ENCODE measurements at places on chromosomes 2 and 18. TPM values are rescaled to one million over a fixed set of nuclear protein-coding genes. Genes with fewer than 3 reads are reported as not detected.

- DNase-seq = no peak
Measured at GRCh38 chr2:71347517-71347916, 15.9 kb downstream of the ZNF638 start.

Gene CCBE1
- 14.0 TPM for total RNA-seq

Gene CCDC74A
- 4.9 TPM for total RNA-seq

GRCh38 chr2:20657522-20658235 lies 6.8 kb upstream of the HS1BP3 start:
- peak; percentile 20 for DNase-seq

Gene FLACC1
- 6.8 TPM for total RNA-seq

DNA sequence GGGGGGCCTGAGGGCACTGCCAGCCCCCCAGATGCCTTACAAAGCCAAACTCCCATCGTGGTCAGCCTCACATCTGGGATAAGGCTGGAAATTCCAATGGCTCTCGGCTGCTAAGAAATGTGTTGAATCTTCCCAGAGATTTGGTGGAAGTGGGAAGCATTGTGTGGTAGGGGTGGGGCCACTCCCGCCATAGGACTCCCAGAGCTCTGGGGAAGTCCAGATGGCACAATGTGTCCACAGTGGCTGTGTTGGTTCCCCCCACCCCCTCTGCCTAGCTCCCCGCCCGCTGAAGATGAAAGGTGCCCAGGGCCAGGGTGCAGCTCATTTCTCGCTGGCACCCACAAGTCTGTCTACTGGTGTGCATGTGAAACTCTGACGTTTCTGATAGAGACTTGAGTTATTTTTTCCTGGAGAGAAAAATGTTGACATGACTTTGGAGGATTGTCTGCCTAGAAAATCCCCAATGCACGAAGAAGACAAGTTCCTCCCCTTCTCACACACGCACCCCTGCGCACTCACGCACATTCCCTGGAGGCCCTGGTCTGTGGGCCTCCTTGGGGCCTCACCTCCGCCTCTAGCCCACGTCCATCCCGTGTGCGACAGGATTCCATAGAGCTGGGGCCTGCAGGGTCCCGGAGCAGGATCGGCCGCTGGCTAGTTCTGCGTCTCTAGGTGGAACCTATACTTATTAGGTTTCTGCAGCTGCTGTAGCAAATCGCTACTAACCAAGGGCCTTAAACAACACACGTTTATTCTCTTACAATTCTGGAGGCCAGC lies 199.1 kb downstream of the ZFP36L2 start:
- DNase-seq = no peak

Gene DSC1
- not detected for total RNA-seq
